Parietal lobe (tissue), 2 donors: ENCODE measurements at places on chromosomes 5 and 9. TPM values are rescaled to one million over a fixed set of nuclear protein-coding genes. Genes with fewer than 3 reads are reported as not detected.

SOWAHA gene
- total RNA-seq = 3.1 TPM

STARD4 gene
- 49.5 TPM for total RNA-seq

RUFY1 gene
- 41.3 TPM for total RNA-seq

ROPN1L gene
- 2.2 TPM for total RNA-seq

SH2D3C gene
- 11.3 TPM for total RNA-seq

LCN1 gene
- total RNA-seq = not detected

PDZD2 gene
- 47.3 TPM for total RNA-seq

PCSK1 gene
- total RNA-seq = 0.94 TPM

CYSRT1 gene
- not detected for total RNA-seq

TRPM6 gene
- total RNA-seq = 2.5 TPM

HAVCR2 gene
- total RNA-seq = 5.0 TPM

C9orf153 gene
- 1.3 TPM for total RNA-seq

SMIM33 gene
- not detected for total RNA-seq

PCDHA7 gene
- 47.0 TPM for total RNA-seq

C5orf46 gene
- not detected for total RNA-seq

REXO4 gene
- 14.7 TPM for total RNA-seq

RICTOR gene
- 122 TPM for total RNA-seq

CDKN2A gene
- not detected for total RNA-seq

GABRA1 gene
- 17.2 TPM for total RNA-seq

PCDHB2 gene
- total RNA-seq = 20.3 TPM

LCP2 gene
- total RNA-seq = 1.3 TPM

SLC25A2 gene
- 0.63 TPM for total RNA-seq

TRIM7 gene
- 2.5 TPM for total RNA-seq

SPATA31A3 gene
- total RNA-seq = not detected

CLK4 gene
- total RNA-seq = 104 TPM

GDA gene
- 36.0 TPM for total RNA-seq
